Stimulated activated memory B cell treated with anti-CD40 and anti-IgM and Interleukin-4, amounts not matched to agents 10 μg/mL and 1 μg/mL and 100 μg/mL, for 72 hours (primary cell): ENCODE measurements at places on chromosomes 2 and 18.
A peak's percentile ranks its signal among the peaks of the same experiment; 100 is the strongest.

- ATAC-seq: no peak
- no peaks in the 10 kb centered on the region for H3K36me3 ChIP-seq
- peaks cover 21% of the 10 kb centered on the region for H3K27me3 ChIP-seq
- no peaks in the 10 kb centered on the region for H3K4me1 ChIP-seq
- no peak overlapping the region for H3K4me3 ChIP-seq
Observed at GRCh38 chr2:138814123-138814898, 34.1 kb upstream of the NXPH2 start.

DNA sequence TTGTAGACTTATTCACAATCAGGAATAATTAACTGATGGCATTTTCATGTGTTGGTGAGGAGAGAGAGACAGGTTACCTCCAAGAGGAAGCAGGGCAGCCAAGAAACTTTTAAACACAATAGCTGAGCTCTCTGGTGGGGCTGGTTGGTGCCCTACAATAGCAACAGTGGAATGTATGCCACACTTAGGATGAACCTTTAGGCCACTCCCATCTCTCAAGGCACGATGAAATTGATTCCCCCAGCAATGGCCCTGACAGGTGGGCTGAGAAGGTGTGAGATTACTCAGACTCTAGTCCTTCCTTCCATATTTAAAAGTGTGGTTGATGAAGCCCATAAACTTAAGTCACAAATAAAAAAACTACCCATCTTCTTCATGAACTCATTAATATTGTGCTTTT lies 219.4 kb upstream of the CYRIA start:
- no peak overlapping the region for H3K27ac ChIP-seq
- H3K27me3 ChIP-seq: no peaks in the 10 kb centered on the region
- no peaks in the 10 kb centered on the region for H3K4me1 ChIP-seq
- ATAC-seq: no peak
- H3K4me3 ChIP-seq: no peak overlapping the region
- no peaks in the 10 kb centered on the region for H3K36me3 ChIP-seq

DNA sequence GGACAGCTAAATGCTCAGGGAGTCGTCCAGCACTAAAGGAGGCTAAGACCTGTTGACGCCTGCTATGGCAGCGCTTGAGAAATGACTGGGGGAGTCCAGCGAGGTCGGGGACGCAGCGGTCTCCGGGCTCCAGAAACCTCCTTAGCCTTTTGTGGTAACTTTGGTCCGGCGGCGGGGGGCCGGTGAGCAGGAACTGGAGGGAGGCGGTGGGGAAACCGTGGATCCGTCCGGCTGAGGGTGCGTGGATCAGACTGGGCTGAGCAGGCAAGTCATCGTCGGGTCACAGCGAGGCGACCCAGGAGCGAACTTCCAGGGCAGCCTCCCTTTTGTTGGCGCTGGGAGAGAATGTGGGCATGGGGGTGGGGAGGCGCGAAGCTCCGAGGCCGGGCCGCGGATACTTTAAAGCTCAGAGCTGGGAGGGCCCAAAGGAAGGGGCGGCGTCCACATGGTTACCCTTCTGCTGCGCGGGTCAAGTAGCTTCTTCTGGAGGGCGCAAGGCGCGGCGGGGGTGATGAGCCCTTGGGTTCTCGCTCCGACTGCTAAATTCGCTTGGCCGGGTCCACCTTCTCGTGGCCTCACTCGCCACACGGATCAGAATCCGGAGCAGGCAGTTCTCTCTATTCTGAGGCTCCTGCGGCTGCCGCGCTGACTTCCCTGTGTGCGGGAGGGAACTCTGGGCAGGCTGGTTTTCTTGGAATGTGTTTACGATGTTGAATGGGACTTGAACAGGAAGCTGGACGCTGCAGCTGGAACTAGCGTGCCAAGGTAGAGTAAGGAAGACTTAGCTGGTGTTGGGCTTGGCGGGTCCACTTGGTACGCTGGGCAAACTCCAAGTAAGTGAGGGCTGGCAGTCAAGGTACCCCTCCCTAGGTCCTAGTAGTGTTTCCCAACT lies 920 bp downstream of the GULP1 start:
- peak; percentile 50 for ATAC-seq
- no peak overlapping the region for H3K27ac ChIP-seq
- peaks cover 28% of the 10 kb centered on the region for H3K27me3 ChIP-seq
- no peak overlapping the region for H3K4me3 ChIP-seq
- no peaks in the 10 kb centered on the region for H3K36me3 ChIP-seq

- no peaks in the 10 kb centered on the region for H3K36me3 ChIP-seq
- no peaks in the 10 kb centered on the region for H3K4me1 ChIP-seq
- ATAC-seq: no peak
- H3K27ac ChIP-seq: no peak overlapping the region
- H3K27me3 ChIP-seq: no peaks in the 10 kb centered on the region
Observed at GRCh38 chr2:112290088-112290487, 14.7 kb downstream of the ZC3H6 start.

GRCh38 chr2:102690012-102690411 lies 70.7 kb downstream of the SLC9A2 start:
- no peak overlapping the region for H3K27ac ChIP-seq
- H3K4me3 ChIP-seq: no peak overlapping the region
- no peaks in the 10 kb centered on the region for H3K36me3 ChIP-seq
- no peaks in the 10 kb centered on the region for H3K4me1 ChIP-seq

DNA sequence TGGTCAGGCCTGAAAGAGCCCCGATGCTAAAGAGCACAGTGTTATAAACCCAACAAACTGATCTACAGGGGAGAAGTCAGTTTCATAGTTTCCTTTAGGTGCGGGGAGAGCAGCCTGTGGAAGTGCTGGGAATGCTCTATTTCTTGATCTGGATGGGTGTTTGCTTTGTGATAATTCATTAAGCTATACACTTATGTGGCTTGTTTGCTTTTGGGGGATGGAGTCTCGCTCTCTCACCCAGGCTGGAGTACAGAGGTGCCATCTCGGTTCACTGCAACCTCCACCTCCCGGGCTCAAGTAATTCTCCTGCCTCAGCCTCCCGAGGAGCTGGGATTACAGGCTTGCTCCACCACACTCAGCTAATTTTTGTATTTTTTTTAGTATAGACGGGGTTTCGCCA lies 30.1 kb upstream of the CEP68 start:
- ATAC-seq: no peak
- peaks cover 41% of the 10 kb centered on the region for H3K36me3 ChIP-seq
- peak overlapping the region; percentile 96 for H3K27ac ChIP-seq
- H3K27me3 ChIP-seq: no peaks in the 10 kb centered on the region

- H3K36me3 ChIP-seq: no peaks in the 10 kb centered on the region
- peaks cover 10% of the 10 kb centered on the region for H3K4me1 ChIP-seq
- H3K27me3 ChIP-seq: peaks cover 12% of the 10 kb centered on the region
Observed at GRCh38 chr18:62377131-62377807, 52.2 kb downstream of the TNFRSF11A start.

DNA sequence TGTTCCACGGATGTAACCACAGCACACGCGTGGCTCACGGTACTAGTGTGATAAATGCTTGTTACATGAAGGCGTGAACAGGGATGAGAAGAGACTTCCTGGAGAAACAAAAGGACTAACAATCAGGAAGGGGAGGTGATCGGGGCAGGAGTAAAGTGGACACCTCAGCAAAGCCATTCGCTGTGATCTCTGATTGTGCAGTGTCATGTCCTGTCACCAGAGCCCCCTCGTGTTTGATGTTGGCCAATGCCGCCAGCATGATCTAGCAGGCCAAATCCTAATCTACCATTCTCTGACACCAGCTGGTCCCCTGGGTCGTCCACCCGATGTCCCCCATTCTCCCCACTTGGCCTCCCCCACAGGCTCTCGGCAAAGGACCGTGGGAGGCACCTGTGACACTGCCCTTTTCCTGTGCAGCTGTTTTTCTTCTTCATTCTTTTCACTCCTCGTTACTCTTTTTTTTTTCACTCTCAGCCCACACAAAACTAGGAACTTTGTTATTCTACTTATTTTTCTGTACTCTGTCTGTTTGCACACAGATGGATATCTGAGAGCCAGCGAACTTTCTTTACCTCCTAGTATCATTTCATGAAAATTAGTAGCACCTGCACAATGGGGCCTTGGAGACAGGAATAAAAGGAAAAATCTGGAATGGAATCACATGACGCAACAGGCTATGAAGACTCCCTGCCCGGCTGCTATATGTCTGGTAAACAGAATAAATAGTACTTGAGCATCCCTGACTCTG lies 146.8 kb downstream of the TGIF1 start:
- peaks cover 55% of the 10 kb centered on the region for H3K4me1 ChIP-seq
- no peaks in the 10 kb centered on the region for H3K27me3 ChIP-seq
- no peaks in the 10 kb centered on the region for H3K36me3 ChIP-seq

DNA sequence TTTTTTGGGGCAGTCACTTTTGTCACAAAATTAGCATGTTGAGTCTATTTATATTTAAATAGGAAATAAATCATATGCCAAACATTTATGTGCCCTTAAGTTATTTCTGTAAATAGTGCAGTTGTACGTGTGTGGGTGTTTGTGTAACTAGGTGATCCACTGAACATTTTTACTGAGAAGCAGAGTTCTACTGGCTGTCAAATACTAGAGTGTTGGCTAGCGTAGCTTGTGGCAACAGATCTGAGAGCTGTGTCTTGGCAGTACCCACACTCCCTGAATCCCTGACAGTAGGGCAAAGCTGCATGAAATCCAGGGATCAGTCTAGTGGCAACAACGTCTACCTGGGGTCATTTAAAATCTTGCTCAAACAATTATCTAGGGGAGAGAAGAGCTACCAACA lies 273.1 kb upstream of the SLC8A1 start:
- no peak for ATAC-seq
- H3K27ac ChIP-seq: no peak overlapping the region
- H3K4me3 ChIP-seq: no peak overlapping the region
- no peaks in the 10 kb centered on the region for H3K36me3 ChIP-seq
- H3K4me1 ChIP-seq: no peaks in the 10 kb centered on the region

DNA sequence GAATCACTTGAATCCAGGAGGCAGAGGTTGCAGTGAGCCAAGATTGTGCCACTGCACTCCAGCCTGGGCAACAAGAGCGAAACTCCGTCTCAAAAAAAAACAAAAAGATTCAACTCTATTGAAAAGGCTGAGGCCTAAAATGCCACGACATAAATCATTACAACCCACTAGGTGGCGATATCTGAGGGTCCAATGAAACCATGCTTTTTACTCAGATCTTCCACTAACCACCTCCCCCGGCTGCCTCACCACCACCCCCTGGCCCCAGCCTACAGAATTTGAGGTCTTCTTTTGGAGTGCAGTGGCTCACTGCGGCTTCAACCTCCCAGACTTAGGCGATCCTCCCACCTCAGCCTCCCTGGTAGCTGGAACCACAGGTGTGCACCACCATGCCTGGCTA lies 57.5 kb downstream of the AP1S3 start:
- H3K4me1 ChIP-seq: peaks cover 35% of the 10 kb centered on the region
- no peaks in the 10 kb centered on the region for H3K27me3 ChIP-seq
- H3K4me3 ChIP-seq: no peak overlapping the region
- H3K36me3 ChIP-seq: peaks cover 54% of the 10 kb centered on the region
- H3K27ac ChIP-seq: no peak overlapping the region

- no peak overlapping the region for H3K27ac ChIP-seq
- H3K27me3 ChIP-seq: no peaks in the 10 kb centered on the region
- H3K4me1 ChIP-seq: no peaks in the 10 kb centered on the region
- H3K36me3 ChIP-seq: no peaks in the 10 kb centered on the region
- no peak for ATAC-seq
Observed at GRCh38 chr2:158658396-158658795, 136.7 kb upstream of the DAPL1 start.

GRCh38 chr2:173448938-173449471 lies 94.3 kb downstream of the CDCA7 start:
- peak overlapping the region; percentile 68 for H3K4me3 ChIP-seq
- ATAC-seq: peak; percentile 63
- no peaks in the 10 kb centered on the region for H3K36me3 ChIP-seq
- H3K27ac ChIP-seq: no peak overlapping the region
- H3K4me1 ChIP-seq: peaks cover 13% of the 10 kb centered on the region

DNA sequence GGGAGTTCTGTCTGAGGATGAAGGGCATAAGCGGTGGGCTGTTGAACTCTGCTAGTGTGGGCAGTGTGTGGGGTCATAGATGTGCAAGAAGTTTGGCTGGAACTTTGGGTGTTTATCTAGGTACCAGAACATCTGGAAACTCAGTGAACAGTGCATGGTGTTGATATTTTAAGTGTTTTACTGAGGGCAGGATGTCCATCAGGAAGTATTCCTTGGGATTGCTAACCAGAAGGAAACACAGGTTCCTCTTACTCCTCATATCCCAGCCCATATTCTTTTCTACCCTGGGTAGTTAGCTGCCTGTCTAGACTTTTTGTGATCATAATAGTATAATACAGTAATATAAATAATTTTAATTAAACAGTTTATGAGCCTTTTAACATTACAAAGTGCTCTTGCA lies 15.5 kb downstream of the BABAM2 start:
- H3K4me1 ChIP-seq: peaks cover 32% of the 10 kb centered on the region
- no peak overlapping the region for H3K4me3 ChIP-seq
- H3K27me3 ChIP-seq: no peaks in the 10 kb centered on the region
- peaks cover 57% of the 10 kb centered on the region for H3K36me3 ChIP-seq
- H3K27ac ChIP-seq: no peak overlapping the region

DNA sequence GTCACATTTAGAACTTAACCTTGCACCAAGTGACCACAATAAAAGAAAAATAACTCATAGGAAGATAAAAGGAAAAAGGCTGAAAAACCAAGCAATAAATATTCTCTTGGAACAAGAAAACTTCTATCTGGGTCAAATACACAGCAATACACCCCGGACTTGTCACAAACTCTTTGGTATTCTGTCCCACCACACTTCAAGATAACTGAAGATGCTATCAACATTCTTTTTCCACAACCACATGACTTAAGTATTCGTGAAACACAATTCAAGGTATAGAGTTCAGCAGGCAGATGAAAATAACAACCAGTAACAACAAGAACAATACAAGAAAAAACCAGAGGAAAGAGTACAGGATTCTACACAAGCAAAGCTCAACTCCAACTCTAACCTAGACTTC lies 18.0 kb downstream of the MBD2 start:
- H3K4me3 ChIP-seq: no peak overlapping the region
- no peaks in the 10 kb centered on the region for H3K27me3 ChIP-seq
- H3K4me1 ChIP-seq: peaks cover 72% of the 10 kb centered on the region
- no peak for ATAC-seq

- no peaks in the 10 kb centered on the region for H3K4me1 ChIP-seq
- H3K36me3 ChIP-seq: no peaks in the 10 kb centered on the region
- no peak for ATAC-seq
- H3K4me3 ChIP-seq: no peak overlapping the region
- no peak overlapping the region for H3K27ac ChIP-seq
Observed at GRCh38 chr2:26527726-26528585, 50.0 kb upstream of the OTOF start.

GRCh38 chr2:41137031-41137430 lies 685.1 kb upstream of the SLC8A1 start:
- no peaks in the 10 kb centered on the region for H3K36me3 ChIP-seq
- H3K4me3 ChIP-seq: no peak overlapping the region
- no peaks in the 10 kb centered on the region for H3K27me3 ChIP-seq
- no peaks in the 10 kb centered on the region for H3K4me1 ChIP-seq

DNA sequence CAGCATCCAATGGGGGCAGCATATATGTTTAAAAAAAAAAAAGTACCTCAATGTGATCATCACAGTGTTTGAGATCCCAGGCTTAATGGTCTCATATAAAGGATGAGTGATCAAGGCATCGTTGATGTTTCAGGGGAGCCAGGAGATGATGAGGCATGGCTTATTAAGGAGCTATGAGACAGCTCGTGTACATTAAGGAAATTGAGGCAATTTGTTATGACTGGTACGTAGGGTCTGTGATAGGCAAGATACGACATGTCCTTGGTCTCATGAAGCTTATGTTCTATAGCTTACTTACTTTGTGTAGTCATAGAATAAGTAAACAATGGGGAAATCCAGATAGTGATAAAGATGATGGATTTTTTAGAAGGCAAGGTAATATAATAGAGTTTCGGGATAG lies 49.1 kb upstream of the FAM171B start:
- H3K4me3 ChIP-seq: no peak overlapping the region
- H3K27me3 ChIP-seq: no peaks in the 10 kb centered on the region
- H3K4me1 ChIP-seq: peaks cover 4% of the 10 kb centered on the region
- H3K36me3 ChIP-seq: peaks cover 5% of the 10 kb centered on the region
